ENCODE measurements at places on chromosomes 7 and 10.

DNA sequence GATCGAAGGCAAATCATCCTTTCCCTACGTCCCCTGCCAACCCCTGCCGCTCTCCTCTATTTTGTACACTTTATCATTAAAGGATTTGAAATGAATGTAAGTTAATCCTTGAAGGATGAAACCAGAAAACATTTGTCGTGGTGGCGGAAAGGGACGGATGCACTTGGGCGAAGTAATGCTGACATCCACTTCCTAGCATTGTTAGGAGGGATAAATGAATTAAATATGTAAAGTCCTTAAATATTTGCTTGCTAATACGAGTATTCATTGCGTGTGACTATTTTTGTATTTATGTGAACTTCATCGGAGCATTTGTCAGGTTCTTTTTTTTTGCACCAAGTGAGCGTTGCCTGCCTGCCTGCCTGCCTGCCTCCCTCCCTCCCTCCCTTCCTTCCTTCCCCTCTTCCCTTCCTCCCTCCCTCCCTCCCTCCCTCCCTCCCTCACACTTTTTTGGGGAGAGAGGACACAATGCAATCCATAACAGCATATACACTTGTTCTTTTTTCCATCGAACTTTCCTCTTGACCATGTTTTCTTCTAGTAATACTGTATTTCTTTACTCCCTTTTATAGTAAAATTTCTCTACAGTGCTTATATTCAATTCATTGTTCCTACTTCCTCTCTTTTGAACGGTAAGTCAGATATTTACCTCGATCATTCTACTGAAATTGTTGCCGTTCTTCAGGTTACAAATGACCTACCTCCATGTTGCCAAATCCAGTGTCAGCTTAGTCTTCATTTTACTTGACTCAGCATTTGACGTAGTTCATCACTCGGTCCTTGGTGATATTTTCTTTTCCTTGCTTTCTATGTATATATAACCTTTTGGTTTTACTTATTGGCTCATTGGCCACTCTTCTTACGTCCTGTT lies 831 bp downstream of the CCDC7 start:
- DNase-seq: peak; percentile 3

GRCh38 chr7:148982654-148983199 lies 45.6 kb downstream of the PDIA4 start:
- DNase-seq: no peak

DNA sequence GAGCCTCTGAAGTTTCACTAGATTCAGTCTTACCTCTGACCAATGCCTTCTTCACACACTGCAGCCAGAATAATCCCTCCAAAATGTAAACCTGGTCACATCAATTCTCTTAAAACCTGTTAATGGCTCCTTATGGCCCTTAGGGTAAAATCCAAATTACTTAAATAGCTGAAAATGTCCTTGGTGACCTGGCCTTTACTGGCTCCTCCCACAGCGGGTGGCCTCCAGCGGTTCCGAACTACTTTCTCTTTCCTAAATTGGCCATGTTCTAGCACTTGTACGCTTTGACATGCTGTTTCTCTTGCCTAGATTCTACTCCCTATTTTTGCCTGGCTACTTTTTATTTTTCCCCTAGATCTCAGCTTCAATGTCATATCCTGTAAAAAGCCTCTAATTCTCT lies 36.1 kb downstream of the AGK start:
- DNase-seq: no peak

DNA sequence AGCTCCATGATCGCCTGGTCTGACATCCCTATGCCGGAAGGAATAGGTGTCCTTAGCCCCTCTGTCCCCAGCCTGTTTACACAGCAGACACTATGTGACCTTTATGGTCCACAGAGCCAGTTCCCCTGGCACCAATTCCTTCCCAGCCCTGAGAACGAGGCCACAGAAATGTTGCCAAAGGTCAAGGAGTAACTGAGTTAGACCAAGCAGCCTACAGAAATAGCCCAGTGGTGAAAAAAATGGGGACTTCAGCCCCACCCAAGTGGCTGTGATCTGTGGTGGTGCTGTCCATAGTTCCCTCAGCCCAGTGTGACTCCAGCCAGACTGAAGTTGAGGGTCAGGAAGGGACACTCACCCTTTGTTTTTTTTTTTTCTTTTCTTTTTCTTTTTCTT lies 2.5 kb downstream of the PGAM2 start:
- no peak for DNase-seq

- DNase-seq: no peak
These were observed 84.5 kb downstream of the DIP2C start for GRCh38 chr10:604716-605631.

- DNase-seq: no peak
These were observed 38.8 kb downstream of the FIGNL1 start for GRCh38 chr7:50411332-50411731.

DNA sequence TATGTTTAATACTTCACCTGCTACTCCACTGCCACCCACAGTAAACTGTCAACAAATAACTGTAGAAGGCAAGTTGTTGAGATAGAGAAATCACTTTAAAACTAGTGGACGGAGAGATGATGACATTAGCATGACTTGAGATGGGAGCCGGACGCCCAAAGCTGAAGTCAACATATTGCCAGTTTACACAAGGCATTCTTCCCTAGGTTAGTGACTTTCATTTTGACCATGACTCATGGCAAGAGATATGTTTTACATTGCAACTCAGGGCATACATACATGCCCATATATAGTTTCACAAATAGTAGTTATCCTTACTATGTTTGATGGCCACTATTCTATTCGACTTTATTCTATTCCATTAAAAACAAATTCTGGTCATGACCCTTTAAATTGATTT lies 296.6 kb downstream of the PLXNA4 start:
- no peak for DNase-seq

GRCh38 chr7:96055717-96056116 lies 266.2 kb downstream of the SLC25A13 start:
- DNase-seq: no peak

DNA sequence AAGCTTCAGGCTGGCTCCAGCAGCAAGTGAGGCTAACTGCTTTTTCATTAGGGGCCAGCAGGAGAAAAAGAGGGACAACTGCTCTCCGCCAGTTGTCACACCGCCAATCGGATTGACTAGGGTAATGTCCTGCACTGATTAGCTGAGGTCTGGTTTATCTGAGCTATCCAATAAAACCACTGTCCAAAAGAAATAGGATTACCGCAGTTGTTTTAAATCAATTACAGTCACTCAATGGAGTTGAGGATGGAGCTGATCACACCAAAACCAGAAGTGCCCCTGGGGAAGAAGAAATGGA lies 351.4 kb upstream of the NPVF start:
- DNase-seq: no peak

DNA sequence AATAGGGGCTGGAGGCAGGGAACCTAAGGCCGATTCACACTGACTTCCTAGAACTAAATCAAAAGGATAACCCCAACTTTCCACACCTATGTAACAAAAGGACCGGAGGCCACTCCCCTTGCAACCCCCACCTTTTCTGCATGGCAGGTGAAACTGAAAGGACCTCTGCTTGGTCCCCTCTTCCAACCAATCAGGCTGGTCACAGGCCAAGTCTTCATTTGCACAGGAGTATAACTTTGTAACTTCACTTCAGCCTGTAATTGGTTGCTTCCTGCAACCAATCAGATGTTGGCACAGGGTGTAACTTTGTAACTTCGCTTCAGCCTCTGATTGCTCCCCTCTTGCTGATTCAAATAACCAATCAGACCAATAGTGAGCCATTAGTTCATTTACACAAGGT lies 190.0 kb downstream of the FAM107B start:
- no peak for DNase-seq

GRCh38 chr10:130470286-130470685 lies 334.1 kb downstream of the GLRX3 start:
- DNase-seq: no peak

GRCh38 chr10:78596556-78596955 lies 472.2 kb upstream of the ZMIZ1 start:
- DNase-seq: no peak

- DNase-seq: no peak
These were observed 196.4 kb upstream of the POM121L12 start for GRCh38 chr7:52838981-52839411.

- no peak for DNase-seq
These were observed 59.4 kb downstream of the POM121L12 start for GRCh38 chr7:53094827-53095226.

DNA sequence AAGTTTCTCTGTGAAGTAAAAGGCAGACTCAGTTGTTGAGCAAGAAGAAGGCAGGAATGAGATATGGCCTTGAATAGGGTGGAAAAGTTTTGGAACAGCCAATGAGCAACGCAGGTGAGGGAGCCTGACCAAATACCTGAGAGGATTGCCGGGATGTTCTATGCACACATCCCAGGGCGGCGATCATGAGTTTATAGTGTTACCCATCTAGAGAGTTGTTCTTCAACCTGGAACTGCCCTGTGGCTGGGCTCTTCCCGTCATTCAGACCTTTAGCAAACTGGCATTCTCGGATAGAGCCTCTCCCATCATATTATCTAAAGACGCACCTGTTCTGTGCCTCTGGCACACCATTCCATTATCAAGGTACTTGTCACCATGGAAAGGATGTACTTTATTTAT lies 103.0 kb upstream of the KIF5B start:
- no peak for DNase-seq

GRCh38 chr7:105229641-105230040 lies 159.1 kb downstream of the SRPK2 start:
- DNase-seq: no peak

- no peak for DNase-seq
These were observed 189.6 kb upstream of the INHBA start for GRCh38 chr7:41892356-41893100.

DNA sequence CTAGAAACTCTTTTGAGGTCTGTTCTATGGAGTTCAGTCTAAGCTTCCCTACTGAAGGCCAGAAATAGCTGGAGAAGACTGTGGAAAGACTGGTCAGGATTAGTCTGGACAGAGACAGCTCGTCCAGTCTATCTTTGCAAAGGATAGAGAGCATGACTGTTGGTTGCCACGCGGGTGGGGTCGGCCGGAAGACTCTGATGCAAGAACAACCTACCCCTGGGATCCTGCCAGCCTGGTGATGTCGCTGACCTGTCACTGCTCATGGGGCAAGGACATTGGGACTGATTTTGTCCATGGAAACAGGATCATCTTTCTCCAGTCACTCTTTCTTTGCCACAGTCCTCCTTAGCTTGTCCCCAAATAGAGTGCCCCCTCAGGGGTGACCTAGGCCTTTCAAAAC lies 337.6 kb upstream of the NPSR1 start:
- DNase-seq: no peak

GRCh38 chr10:11539191-11539868 lies 72.1 kb downstream of the USP6NL start:
- no peak for DNase-seq

GRCh38 chr7:72183835-72184234 lies 228.3 kb downstream of the CALN1 start:
- no peak for DNase-seq

- DNase-seq: no peak
These were observed 4.2 kb downstream of the UBTD1 start for GRCh38 chr10:97502916-97503315.

- no peak for DNase-seq
These were observed 286.1 kb upstream of the C7orf33 start for GRCh38 chr7:148304456-148304855.

GRCh38 chr10:22315455-22316285 lies 518 bp upstream of the COMMD3 start:
- DNase-seq: peak; percentile 64

GRCh38 chr10:3277566-3277965 lies 105.0 kb upstream of the PITRM1 start:
- no peak for DNase-seq

DNA sequence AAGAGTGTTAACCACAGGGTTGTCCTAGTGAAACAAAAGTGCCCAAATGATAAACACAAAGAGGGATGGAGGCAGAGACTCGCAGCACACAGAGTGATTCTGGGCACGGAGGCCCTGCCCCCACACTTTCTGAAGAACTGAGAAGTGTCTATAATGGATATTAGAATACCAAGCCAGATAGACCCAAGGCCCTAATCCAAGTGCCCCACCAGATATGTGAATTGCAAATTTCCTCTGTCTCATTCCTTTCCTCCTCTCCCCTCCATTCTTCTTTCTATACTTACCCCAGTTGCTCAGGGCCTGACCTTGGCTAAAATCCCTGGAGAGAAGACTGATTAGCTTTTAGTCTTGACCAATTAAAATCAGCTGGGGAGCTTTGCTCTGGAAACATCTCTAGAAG lies 106.8 kb upstream of the AOAH start:
- DNase-seq: no peak

GRCh38 chr10:30980951-30981616 lies 50.6 kb downstream of the ZNF438 start:
- DNase-seq: no peak

- DNase-seq: no peak
These were observed 147.9 kb upstream of the PDE1C start for GRCh38 chr7:32218154-32218467.

- no peak for DNase-seq
These were observed 97.9 kb downstream of the DNAJB6 start for GRCh38 chr7:157434701-157435100.

DNA sequence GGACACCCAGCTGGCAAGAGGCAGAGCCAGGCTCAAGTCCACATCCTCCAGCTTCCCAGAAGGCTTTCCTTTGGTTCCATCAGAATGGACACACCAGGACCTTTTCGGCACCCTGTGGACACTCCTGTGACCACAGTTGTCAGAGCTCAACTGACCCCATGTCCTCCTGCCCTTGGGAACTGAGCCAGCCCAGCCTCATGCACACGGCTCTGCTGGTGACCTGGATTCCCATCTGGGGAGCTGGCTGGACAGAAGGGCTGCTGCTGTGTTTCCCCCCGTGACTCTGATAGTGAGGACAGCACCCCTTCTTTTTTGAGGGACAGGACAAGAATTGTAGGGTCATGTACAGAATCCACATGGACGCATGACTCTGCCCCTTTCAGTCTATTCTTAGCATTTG lies 289.2 kb downstream of the WDR37 start:
- DNase-seq: no peak

- DNase-seq: no peak
These were observed 10.6 kb downstream of the UBE3C start for GRCh38 chr7:157149317-157149716.

Data from hepatic stellate cell (primary cell).